ENCODE measurements at places on chromosomes 7 and 10.

DNA sequence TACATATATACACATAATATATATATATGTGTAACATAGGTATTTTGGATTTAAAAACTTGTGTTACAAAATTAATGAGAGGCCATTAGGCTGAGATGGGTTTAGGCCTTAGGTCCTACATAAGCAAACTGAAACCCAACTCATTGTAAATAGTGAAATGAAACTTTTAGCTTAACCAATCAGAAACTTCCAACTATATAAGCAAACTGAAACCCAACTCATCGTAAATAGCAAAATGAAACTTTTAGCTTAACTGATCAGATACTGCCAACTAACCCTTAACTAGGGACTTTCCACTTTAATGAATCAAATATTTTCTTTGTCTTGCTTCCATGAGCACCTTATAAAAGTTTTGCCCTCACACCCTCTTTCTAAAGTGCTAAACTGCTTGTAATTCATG, 17.3 kb upstream of the SAMD9L start:
- no peak for DNase-seq

GRCh38 chr7:140521421-140521820, 42.1 kb upstream of the MKRN1 start:
- DNase-seq = no peak

DNA sequence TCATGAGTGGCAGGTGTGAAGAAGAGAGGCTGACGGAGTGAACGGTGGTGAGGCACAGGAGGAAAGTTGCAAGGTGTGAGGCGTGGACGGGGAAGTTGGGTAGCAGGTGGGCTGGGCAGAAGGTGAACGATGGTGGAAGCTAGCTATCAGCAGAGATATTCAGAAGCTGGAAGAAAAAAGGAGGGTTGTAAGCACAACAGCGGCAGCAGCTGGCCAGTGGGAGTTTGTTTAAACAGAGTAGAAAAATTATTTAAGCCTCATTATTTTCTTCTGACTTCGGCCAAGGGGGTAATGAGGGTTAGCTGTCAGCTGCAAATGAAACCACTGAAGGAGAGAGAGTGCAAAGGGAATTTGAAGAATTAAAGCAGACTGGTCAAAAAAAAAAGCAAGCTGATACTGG, 62.1 kb upstream of the PRKAR2B start:
- DNase-seq = no peak

GRCh38 chr10:44281089-44281613, 103.7 kb downstream of the CXCL12 start:
- DNase-seq = no peak
